ENCODE measurements at places on chromosomes 16 and 17.

GRCh38 chr17:12070561-12070960 is 49.9 kb downstream of the MAP2K4 start:
- DNase-seq = no peak

GRCh38 chr17:45284176-45285140 is 22.6 kb upstream of the SPATA32 start:
- no peak for DNase-seq

DNA sequence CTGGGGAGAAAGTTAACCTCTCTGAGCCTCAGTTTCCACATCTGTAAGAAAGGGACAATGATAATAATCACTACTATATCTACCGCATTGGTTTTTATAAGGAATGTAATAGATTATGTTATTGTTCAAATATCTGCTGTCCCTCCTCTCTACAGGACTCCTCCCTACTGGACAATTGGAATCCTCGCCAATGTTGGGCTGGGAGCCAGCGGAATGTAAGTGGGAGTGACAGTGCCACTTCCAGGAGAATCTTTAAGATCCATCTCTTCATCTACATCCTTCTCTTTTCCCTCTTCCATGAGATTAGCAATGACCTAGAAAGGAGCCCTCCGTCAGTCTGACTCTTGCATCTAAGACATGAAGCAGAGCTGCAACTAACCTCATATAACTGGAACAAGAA is 95.1 kb downstream of the GRIN2A start:
- no peak for DNase-seq

DNA sequence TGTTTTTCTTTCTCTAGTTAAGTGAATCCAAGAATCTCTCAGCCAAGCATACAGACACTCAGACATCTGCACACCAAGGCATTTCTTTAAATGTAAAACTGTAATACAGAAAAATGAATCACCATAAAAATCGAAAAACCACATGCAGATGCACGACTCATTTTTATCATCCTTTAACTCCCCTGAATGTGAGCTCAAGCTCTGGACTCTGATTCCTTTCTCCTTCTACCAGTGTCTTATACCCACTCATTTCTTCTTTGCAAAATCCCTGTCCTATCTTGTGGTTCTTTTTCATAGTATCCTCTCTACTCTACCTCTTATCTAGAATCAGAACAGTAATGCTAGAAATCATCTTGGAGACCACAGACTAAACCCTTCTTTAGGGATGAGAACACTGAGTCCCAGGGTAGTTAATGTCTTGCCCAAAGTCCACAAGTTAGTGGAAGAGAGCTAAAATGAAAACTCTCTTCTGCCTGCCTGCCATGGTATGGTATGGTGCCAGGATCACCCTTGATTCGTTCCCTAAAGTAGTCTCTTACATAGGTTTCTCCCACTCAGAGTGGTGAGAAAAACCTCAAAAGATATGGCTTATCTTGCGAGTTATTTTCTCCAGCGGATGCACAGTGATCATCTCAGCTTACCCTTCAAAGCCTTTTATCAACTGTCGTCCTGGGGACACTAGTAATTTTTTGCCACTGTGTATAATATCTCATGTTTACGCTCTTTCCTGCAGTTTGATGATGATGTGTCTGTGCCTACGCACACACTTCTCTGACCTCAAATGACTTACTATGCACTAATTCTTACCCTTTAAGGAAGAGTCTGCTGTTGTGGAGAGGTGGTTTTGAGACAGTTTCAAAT is 30.2 kb downstream of the BRD7 start:
- no peak for DNase-seq

- DNase-seq = peak; percentile 63
Measured at GRCh38 chr17:64020056-64020766, at the start of gene ICAM2. ICAM2 (minus strand) TSS chr17:64020633; CDS start chr17:64006691, 13,942 bp downstream.

DNA sequence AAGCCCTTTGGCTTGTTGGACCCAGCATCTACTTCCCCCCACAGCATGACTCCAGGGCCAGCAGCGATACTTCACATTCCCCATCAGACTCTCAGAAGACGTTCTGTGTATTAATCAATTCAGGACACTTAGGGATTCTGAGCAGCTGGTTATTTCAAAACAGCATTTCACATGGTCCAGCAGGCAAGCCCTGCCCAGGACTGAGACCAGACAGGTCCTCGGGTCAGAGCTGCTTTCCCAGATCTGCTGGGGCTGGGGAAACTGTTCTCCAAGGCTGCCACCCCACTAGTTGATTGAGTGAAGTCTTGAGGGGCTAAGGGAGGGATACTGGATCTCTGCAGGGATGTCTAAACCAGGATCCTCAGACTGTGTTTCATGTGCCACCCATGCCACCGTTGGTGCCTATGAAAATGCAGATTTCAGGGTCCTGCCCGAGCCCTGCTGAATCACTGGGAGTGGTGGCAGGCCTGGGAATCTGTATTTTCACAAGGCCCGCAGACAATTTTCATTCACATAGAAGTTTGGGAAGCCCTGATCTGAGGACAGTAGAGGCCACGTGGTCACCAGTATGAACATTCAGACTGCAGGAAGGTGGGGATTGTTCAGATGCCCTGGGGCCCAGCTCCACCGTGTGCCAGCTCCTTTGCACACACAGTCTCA is 40.6 kb upstream of the CDH5 start:
- no peak for DNase-seq

DNA sequence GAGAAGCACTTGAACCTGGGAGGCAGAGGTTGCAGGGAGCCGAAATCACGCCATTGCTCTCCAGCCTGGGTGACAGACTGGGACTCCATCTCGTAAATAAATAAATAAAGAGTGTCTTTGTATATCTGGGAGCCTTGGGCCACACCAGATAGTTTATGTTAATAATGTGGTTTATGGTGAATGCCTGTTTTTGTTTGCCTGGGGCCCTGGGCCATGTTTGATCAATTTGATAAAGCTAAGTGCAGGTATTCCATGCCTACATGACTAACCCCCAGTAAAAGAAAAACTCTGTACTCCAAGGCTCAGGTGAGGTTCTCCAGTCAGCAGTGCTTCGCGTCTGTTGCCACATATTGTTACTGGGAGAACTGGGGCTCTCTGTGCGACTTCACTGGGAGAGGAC is 15.1 kb downstream of the SCIMP start:
- no peak for DNase-seq

DNA sequence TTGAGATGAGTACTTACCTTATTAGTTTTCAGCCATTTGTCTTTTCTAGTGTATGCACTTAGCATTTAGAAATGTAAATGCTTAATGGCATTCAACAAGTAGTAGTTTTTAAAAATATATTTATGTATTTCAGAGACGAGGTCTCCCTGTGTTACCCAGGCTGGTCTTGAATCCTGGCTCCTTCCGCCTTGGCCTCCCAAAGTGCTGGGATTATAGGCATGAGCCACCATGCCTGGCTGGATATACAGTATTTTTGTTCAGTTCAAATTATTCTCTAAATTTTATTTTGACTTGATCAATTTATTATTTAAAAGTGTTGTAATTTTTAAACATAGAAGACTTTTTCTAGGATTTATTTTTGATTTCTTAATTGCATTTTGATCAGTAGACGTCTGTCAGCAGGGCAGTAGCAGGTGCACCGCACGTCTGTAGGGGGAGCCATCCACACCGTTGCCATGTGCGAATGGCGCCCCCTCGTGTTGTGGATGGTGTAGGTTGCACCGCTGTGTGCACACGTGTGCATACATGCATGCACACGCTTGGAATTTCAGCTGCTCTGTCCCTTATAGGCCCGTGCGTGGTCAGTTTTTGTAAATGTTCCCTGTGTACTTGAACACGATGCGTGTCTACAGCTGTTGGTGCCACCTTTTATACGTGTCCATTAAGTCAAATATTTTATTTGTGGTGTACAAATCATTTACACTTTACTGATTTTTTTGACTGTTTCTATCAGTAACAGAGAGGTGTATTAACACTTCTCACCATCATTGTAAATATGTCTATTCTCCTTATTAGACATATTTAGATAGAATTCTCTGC is 30.6 kb downstream of the RPTOR start:
- DNase-seq = peak; percentile 85

GRCh38 chr17:57782062-57782490 is 37.0 kb upstream of the CCDC182 start:
- DNase-seq = no peak

DNA sequence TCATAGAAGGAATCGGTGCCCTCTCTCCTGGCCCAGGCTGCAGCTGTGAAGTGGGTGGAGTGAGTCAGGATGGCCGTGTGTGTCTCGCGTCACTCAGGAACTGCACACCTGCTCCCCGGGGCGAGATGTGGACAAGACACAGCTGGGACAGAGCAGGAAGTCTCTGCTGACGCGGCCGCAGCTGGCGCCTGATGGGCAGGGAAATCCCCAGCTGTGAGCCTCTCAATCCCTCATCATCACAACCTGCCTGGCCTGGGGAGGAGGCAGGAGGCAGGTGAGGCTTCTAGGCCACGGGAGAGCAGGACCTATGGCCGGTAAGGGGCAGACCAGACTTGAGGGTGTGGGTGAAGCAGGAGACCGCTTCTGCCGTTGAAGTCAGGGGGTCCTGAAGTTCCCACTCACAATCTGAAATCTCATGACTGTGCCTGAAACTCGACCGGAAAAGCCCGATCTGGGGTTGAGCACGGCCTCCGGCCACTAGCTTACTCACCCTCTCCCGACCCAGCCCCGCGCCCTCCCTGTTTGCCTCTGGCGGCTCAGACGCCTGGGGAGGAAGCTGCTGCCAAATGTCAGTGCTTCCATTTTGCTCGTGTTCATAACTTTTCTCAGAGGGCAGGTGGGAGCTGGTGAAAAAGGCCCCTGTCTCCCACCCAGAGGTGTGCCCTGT is 1.1 kb upstream of the TRPV3 start:
- peak; percentile 51 for DNase-seq

GRCh38 chr17:17366941-17367875 is 64.0 kb downstream of the NT5M start:
- DNase-seq = no peak

DNA sequence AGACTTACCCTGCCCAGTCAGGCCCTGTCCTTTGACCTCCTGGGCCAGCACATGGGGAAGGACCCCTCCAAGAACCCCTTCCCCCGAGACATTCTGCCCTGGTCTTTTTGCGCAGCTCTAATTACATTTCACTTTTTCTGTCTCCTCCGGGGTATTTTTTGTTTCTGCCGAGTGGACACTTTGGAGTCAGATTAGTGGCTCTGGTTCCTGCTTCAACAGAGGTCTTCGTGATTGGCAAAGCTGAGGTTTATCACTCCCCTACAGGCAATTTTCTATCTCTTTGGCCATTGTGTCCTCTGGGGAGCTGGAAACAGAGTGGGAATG is 23.5 kb downstream of the ANKRD40 start:
- no peak for DNase-seq

GRCh38 chr17:1377334-1377733 is 22.7 kb downstream of the YWHAE start:
- no peak for DNase-seq

GRCh38 chr17:77459018-77459755 is 318.4 kb downstream of the SEC14L1 start:
- DNase-seq = no peak

GRCh38 chr17:48603959-48604769 is 622 bp downstream of the HOXB6 start:
- DNase-seq = no peak

DNA sequence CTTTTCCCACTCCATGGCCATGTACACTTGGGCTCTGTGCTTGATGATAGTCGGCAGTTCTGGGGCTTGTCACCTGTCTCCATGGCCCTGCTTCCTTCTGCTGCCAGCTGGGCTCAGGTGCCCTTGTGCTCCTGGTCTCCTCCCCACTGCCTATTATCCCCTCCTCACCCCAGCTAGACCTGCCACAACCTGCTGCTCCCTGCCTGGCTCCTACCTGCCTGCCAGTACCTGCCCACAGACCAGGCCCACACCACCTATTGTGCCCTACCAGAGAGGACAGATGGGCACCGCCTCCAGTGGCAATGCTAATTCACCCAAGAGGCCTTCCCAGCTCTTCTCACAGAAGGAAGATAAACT is 538 bp upstream of the RAPGEFL1 start:
- no peak for DNase-seq

- no peak for DNase-seq
Measured at GRCh38 chr17:34000639-34001038, 254.4 kb upstream of the CCL2 start.

- no peak for DNase-seq
Measured at GRCh38 chr16:79640513-79641360, 40.2 kb upstream of the MAF start.

GRCh38 chr16:50195756-50196155 is 42.6 kb downstream of the TENT4B start:
- no peak for DNase-seq
